ENCODE measurements at places on chromosomes 1 and 21.

GRCh38 chr1:18638835-18639364 lies 8.3 kb downstream of the PAX7 start:
- DNase-seq: no peak

DNA sequence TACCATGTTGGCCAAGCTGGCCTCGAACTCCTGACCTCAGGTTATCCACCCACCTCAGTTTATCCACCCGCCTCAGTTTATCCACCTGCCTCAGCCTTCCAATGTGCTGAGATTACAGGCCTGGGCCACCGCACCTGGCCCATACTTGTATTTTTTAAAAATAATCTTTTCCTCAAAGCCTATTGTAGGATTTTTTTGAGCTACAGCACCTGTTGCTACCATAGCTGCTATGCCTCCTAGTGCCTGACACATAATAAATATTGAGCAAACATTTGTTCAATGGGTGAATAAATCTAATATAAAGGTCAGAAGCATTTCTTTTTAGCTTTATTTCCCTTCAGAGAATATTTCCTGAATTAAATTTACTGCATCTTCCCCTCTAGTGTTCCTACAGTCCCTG lies 15.7 kb upstream of the ACBD3 start:
- DNase-seq: no peak

GRCh38 chr1:92989936-92990583 lies 28.8 kb upstream of the DIPK1A start:
- DNase-seq: no peak

DNA sequence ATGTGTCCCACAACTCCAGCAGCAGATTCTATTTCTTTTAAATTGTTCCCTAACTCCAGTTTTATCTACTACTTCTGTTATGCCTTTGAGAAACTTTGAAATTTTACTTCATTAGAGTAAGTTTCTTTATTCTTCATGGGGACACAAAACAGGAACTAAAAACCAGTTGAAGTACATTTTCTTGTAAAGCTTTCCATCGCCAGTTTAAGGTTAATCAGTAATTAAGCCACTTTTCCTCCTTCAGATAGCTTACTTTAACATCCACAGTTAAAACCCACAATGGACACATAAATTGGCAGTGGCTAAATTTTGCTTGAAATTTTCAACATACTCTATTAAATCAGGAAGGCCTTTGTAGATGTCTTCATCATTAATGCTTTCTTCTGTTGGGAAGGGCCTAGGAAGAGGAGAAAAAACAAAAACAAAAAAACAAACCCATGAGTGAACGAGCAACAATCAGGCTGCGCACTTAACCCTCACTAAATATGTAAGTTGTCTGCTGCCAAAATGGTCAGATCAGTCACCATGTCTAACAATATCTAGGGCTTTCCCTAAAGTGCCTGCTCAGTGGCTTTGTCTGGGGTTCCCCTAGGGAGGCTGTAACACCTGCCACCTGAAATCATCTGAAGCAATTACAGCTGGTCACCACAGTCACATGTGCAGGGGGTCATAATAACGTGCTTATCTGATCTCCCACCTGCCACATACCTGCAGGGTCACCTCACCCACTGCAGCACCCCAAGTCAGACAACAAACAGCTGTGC lies 187.9 kb downstream of the VAV3 start:
- DNase-seq: no peak

DNA sequence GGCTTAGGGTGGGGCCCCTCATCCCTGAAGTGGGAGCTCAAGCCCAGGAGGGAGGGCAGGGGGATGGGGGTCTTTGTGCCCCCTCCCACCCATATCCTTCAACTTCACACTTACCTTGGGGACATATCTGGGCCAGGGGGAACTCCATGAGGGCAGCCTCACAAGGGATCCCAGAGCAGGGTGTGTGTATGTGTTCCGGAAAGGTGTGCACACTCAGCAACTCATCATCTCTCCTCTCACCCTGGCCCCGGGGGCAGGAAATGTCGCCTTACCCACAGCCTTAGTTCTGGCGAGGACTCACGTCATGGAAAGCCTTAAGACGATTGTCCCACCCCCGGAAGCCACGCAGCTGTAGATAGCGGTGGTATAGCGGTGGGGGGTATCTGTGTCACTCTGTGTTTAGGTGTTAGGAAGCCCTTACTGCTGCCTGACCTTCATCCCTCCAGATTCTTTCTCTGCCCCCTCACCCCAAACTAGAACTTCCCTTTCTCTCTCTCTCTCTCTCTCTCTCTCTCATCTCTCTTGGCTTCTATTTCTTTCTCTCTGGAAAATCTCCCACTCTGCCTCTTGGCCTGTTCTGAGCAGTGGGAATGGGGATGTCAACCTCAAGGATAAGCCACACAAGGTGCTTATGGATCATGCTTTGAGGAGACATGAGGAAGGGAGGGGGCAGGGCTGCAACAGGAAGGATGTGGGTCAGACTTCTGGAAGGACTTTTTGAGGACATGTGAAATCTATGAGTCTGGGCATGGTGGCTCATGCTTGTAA lies at the start of gene SH2D2A:
Gene SH2D2A (minus strand): TSS at position 288 of the 768 bp plus-strand sequence. CDS start 140 bp downstream, at position 148.
- DNase-seq: no peak

DNA sequence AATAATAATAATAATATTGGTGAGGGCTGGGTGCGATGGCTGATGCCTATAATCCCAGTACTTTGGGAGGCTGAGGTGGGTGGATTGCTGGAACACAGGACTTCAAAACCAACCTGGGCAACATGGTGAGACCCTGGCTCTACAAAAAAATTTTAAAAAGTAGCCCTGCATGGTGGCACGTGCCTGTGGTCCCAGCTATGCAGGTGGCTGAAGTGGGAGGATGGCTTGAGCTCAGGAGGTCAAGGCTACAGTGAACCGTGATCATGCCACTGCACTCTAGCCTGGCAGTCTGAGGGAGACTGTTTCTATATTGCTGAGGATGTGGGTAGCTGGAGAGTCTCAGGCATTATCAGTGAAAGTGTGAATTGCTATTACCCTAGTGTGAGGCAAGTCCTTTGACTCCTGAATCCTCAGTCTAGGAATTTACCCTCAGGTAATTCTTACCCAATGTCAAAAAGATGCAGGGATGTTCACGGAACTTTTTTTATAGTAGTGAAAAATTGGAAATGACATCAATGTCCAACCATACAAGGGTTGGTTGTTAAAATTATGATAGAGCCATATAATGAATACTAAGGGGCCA lies 61.8 kb upstream of the RPL11 start:
- no peak for DNase-seq

GRCh38 chr1:97820470-97821188 lies 100.2 kb downstream of the DPYD start:
- DNase-seq: no peak

DNA sequence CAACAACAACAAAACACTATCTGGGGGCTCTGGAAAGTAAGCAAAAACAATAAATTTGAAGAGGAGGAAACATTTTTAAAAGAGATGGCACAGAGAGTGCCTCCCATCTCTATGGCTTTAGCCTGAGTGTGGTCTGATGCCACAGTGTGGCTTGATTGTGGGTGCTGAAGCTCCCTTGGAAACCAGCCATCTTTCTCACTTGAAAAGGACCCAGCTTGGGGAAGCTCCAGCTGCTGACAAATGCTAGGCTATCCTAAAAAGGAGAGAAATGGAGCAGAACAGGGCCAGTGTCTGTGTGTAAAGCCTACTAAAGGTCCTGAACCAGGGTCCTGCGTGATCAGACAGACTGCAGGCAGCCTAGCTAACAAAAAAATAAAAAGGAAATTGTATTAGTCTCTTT lies 642.0 kb upstream of the PTBP2 start:
- DNase-seq: no peak

DNA sequence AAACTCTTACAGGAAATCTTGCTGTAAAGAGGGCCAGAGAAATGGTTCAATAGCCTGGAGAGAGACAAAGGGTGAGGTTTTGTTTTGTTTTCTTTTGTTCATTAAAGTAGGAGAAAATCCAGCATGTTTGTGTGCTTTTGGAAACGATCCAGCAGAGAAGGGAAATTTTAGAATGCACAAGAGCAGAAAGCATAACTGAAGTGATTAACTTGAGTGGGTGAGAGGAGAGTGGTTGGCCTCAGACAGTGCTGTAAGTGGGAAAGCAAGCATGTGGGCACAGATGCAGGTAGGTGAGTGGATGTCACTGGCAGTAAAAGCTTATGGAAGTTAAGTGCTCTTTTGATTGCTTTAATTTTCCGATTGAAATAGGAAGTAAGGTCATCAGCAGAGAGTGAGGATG lies 50.2 kb downstream of the EEIG2 start:
- no peak for DNase-seq

- DNase-seq: no peak
These were observed 462.8 kb upstream of the NFIA start for GRCh38 chr1:60619581-60619980.

DNA sequence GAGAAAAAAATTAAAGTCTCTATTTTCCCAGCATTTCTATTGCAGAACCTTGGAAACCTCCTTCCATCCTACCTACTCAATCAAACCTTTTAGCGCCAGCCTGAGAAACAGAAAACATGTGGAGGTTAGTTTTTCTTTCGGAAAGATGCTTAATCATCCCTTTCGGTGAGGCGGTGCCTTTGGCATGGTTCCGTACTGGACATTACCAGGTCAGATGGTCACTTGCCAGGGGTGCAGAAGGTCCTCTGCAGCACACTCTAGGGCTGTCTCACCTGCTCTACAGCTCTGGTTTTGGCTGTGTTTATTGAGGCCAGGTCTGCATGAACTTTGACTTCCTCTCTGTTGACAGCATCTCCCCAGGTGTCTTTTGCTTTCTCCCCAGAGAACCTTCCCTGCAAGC lies 121.5 kb downstream of the PLD5 start:
- DNase-seq: no peak

DNA sequence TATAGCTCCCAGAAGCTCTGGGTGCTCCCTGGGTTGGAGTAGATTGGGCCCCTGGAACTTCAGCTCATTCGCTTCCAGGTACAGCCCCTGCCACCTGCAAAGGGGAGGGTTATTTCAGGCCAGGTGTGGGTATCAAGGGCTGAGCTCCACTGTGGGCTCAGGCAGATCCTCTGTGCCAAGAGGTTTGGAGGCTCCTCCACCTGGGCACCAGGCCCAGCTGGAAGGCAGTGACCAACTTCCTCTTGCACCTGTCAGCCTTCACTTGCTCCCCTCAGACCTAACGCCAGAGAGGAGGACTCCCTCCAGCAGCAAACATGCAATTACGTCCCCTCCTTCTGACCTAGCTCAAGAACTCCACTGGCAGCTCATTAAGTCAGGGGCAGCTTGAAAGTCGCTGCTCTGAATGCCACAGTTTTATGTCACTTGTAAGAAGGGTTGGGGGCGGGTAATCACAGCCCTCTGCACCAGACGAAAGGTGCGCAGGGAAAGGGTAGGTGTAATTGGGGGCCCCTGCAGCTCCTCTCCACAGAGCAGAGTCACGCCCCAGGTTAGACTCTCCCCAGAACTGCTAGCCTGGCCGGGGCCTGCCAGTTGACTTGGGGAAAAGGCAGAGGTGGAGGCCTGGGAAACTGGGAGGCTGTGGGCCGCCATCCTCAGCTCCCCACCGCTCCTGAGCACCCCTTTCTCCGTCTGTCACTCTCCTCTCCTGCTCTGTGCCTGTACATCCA lies 125.0 kb upstream of the TMPRSS2 start:
- DNase-seq: no peak

DNA sequence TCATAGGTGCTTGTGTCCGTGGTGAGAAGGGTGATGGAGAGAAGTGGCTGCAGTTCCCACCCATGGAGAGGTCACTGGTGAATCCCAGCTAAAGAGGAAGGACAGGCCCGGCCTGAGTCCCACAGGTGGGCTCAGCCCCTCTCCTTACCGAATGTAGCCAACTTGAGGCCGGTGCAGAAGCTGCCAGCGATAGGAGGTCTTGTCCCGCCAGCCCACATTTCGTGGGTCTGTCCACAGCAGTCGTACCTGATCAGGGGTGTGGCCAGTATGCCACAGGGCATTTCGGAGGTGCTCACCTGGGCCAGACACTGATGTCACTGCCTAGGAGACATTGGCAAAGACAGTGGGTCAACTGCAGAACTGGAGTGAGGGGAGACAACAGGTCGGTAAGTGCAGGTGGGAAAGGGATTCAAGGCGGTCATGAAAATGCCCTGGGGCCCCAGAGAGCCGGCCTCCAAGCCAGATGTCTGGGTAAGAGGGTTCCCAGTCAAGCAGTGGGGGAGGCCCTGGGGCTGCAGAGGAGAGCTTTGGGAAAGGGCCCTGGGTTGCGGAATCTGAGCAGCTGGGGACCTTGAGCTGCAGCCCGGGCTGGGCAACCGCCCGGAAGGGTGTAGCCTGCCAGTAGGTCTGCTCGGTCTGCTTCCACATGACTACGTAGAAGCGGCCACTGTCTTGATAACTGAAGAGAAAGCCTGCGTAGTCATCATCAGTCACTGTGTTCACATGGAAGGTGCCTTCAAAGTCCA lies 10.6 kb downstream of the THBS3 start:
- DNase-seq: no peak

- DNase-seq: no peak
These were observed 213.1 kb downstream of the HHAT start for GRCh38 chr1:210541680-210542358.

GRCh38 chr1:174788981-174789380 lies 210.8 kb upstream of the CACYBP start:
- no peak for DNase-seq

GRCh38 chr21:29194342-29194741 lies 63.9 kb downstream of the MAP3K7CL start:
- DNase-seq: no peak

DNA sequence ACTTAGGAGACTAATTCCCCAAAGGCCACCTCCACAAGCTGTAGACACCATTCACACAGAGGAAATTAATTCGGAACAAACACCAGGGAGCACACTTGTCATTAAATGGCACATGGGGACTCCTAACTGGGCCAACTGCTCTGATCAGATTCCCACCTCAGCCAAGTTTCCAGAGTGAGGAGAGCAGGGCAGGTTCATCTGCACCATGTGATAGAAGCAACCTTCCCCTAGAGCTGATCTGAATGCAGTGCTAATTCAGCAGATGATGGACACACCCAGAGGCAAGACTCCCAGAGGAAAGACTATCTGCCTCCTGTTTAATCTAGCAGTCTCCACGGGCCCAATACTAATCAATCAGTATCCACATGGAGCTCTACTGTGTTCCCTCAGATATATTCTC lies 147.0 kb downstream of the VAV3 start:
- DNase-seq: no peak

- peak; percentile 28 for DNase-seq
These were observed 330.2 kb downstream of the S1PR1 start for GRCh38 chr1:101566883-101567538.

GRCh38 chr1:246698466-246699094 lies 25.6 kb upstream of the SCCPDH start:
- DNase-seq: no peak

DNA sequence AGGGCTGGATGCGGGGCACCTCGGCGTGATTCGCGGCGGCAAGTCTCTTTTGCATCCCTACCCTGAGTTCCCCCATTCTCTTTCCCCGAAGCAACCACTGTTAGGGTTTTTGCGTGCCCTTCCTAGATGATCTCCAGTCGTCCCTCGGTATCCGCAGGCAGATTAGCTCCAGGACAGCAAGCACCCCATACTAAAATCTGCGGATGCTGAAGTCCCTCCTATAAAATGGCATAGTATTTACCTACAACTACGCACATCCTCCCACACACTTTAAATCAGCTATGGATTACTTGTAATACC lies 22.8 kb upstream of the CFAP126 start:
- DNase-seq: no peak

DNA sequence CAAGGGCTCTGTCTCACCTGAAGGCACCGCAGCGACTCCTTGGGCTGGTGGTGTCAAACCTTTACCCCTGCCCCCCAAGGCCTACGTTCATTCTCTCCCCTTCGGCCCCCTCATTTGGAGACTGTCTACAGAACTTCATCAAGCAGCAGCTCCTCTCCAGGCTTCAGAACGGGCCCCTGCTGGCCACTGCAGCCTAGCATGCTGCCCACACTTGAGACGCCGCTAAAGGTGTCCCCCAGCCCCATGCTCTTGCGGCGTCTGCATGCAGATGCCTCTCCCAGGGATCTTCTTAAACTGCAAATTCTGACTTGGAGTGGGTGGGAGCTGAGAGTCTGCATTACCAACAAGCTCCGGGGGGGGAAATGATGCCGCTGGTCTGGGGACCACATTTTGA lies 104.2 kb downstream of the PRDM2 start:
- DNase-seq: no peak

Data from NCI-H2081 treated with DMSO at 0.1 percent for 48 hours (cell line).